ENCODE measurements at places on chromosomes 11 and 22.

- DNase-seq, result no peak
These were observed 204 bp downstream of the FADS2 start for GRCh38 chr11:61828379-61828628.

DNA sequence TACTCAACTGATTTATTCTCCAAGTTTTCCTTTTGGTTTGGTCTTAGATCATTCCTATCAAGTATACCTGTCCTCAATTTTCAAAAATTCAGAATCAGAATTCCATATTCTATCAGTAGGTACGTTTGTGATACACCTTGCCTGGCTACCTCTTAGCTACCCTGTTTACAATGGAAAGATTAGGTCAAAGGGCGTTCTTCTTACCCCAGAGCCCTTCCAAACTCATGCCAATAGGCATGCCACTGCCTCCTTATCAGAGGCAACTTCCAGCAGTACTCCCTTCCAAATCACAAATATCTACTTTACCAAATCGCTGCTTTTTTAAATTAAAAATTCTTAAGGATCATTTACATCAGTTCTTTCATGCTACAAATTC lies 1.0 kb downstream of the PATL1 start:
- DNase-seq, result no peak

DNA sequence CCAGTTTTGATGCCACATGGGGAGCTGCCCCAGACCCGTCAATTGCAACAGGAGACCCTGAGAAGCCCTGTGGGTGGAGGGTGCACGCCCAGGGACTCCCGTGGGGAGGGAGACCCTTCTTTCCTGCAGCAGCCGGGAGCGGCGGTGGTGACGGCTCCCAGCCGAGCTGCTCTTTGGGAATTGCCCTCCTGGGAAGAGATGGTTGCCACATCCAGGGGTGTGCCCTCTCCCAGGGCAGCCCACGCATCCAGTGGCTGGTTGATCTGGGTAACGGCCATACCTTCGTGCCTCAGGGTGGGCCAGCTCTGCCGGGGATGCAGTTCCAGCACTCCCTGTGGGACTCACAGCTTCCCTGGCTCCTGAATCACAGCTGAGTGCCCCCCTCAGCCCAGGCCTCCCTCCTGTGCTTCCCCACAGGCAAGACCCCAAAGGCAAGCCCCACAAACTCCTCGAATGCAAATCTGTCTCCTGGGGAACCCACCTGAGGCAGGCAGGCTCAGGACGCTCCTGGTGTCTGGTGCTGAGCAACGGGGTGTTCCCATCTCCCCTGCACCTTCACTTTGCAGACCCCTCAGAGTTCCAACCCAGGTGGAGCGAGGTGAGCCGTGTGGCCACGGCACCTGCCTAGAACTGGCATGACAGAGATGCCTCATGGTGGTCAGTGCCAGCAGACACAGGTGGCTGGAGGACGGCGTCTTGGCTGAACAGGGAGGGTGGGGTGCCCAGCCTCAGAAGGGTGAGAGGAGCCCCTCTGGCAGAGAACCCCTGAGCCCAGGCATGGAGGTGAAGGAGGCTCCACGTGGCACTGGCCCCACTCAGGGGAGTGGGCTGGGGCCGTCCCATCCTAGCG lies 1027.4 kb downstream of the BRD1 start:
- DNase-seq, result no peak

- no peak for DNase-seq
These were observed 55.9 kb downstream of the BTG4 start for GRCh38 chr11:111456086-111456858.

DNA sequence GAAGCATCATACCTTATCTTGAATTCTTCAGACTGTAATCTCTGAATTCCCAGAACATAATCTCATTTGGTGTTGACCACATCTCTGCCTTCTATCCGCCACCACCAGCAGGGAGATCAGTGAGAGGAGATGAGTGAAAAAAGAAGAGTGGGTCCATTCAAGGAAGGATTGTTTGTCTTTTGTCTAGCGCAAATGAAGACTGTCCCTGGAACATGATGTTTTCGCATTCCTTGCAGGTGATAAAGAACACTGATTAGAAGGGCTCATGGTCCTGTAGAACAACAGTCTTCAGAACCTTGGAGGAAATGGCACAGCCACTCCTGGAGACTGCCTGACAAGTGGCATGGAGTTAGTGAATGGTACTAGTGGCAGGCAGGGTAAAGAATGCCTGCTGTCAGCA lies 869.6 kb downstream of the JRKL start:
- no peak for DNase-seq

- no peak for DNase-seq
These were observed 38.7 kb upstream of the E2F8 start for GRCh38 chr11:19279451-19279850.

- no peak for DNase-seq
These were observed 506.1 kb downstream of the BRD1 start for GRCh38 chr22:49321477-49322055.

- DNase-seq, result no peak
These were observed 12.0 kb downstream of the PPIL2 start for GRCh38 chr22:21677606-21678443.

DNA sequence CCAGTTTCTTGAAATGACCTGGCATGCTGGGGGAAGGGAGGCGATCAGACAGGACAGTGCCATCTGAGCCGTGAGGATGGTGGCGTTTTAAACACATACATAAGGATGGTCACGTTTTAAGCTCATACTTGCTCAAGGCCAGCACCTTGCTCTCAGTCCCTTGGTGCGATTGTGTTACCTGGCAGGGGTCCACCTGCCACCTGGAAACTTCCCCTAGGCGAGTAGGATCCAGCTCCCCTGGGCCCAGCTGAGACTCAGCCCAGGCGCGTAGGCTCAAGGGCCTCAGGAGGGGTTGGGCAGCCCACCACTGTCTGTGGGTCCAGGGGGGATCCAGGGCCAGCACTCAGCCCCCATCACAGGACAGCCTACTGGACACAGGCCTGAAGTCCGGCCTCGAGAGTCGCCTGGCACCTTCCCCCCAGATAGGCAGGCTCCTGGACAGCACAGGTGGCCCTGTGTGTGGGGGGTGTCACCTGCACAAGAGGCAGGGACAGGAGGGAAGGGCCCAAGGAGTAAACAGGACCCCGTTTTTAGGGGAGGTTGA lies 185.8 kb downstream of the BRD1 start:
- DNase-seq, result no peak

GRCh38 chr11:122033193-122033592 lies 82.8 kb downstream of the BLID start:
- DNase-seq, result no peak

GRCh38 chr22:42648017-42648367 lies 1.2 kb downstream of the CYB5R3 start:
- DNase-seq, result no peak

DNA sequence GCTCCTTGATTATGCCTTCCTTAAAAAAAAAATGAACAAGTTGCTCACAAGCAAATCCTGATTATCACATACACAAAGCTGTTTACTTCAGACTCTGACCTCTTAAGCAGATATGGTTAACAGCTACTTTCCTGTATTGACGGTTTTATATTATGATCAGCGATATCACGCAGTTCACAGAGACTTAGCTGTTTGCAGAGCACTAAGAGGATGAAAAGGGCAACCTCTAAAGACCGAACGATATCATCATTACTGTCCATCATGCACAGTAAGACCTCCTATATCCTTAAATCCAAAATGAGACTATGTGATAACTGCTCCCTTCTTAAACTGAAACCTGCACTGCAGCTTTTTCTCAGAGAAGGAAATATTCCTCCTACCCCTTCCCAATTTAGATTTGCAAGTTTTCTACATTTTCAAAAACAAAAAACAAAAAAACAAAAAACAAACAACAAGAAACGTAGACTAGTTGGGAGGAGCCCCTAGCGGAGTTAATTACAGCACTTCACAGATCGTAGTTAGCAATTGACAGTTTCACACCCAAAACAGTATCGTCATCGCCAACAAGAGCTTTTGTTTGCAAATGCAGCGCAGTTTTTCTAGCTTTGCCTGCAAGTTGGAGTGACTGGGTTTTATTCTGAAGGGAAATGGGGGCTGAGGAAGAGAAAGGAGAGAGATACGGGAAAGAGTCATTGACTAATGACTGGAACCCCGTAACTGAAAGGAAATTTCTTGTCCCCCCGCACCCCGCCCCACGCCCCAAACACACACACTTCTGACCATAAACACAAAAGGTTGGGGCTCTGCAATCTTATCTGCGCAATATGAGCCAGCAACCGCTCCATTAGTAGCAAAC lies 1.2 kb downstream of the DDX6 start:
- no peak for DNase-seq

DNA sequence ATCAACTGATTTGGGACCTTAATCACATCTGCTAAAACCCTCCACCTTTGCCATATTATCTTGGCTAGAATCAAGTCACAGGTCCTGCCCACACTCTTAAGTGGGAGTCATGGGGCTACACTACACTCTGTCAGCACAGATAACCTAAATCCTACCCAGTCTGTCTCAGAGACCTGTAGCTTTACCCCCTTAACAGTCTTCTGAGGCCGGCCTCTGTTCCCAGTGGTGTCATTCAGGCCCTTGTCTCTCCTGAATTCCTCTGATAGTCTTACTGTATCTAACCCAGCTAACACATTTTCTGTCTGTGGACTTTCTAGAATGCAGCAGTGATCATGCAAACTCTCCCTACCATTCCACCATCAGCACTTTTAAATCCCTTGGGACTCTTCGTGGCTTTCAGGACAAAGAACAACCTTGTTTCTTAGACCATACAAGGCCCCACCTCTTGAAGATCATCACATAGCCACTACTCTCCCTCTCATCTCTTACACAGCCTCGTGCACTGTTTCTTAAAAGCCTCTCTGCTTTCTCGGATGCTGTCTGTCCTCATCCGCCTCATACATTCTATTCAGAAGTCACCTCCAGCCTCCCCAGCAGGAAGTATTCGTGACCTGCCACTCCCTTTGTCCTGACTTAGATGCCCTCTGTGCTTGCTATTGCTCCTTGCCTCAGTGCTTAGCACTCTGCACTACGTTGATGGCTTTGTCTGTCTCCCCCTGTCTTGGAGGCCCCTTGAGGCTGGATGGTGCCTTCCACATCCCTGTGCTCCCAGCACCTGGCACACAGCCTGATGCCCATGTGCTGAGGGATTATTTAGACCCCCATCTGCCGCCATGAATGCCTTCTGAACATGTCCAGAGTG lies 57.9 kb downstream of the PANX1 start:
- no peak for DNase-seq

GRCh38 chr11:128939591-128939990 lies 3.1 kb downstream of the TP53AIP1 start:
- DNase-seq, result no peak

- DNase-seq, result no peak
These were observed 51.0 kb upstream of the BARX2 start for GRCh38 chr11:129324533-129325175.

GRCh38 chr11:99343117-99343516 lies 322.4 kb downstream of the CNTN5 start:
- no peak for DNase-seq

DNA sequence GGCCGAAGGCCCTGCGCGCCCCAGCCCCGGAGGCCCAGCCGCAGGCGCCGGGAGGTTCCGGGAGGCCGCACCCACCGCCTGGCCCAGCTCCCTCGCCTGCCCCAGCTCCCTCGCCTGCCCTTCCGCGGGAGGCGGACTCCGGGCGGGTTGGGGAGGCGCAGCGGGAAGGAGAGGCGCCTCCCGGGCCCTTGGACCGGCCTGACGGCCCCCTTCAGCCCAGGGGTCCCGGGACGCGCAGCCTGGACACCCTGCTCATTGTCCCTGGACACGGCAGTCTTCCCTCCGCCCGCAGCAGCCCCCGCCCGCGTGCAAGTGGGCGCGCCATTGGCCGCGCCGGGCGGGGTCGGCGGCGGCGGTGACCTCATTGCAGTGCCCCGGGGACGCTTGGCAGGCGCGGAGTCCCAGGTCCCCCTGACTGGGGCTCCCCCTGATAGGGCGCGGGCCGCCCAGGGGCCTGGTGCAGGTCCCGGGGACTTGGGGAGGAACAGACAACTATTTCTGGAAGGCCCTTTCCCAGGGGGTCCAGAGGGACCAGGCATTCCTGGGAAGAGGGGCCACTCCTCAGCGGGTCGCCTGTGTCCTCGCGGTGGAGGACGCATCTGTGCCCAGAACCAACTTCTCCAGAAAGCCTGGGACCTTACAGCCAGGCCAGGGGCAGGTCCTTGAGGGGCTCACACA lies 501 bp downstream of the CD151 start:
- no peak for DNase-seq

DNA sequence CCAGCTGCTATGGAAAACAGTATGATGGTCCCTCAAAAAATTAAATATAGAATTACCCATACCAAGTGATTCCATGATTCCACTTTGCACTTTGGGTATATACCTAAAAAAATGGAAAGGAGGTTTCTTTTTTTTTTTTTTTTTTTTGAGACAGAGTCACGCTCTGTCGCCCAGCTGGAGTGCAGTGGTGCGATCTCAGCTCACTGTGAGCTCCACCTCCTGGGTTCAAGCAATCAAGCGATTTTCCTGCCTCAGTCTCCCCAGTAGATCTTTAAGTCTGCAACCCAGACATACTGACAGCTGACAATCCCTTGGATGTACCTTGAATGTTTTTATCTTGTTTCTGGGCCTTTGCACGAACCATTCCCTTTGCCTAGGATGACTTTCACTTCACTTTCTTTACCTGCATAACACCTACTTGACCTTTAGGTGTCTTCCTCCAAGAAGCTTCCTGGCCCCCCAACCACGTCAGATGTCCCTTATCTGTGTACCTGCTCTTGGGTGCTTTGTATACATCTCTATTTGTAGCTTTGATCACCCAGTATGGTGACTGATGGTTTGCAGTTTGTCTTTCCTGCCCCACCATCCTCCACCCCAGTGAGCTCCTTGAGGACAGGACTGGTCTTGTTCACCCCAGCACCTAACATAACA lies 11.6 kb downstream of the UCP3 start:
- DNase-seq, result peak; percentile 18

GRCh38 chr11:8313504-8314090 lies 49.9 kb upstream of the LMO1 start:
- DNase-seq, result no peak

GRCh38 chr11:128262463-128263345 lies 324.7 kb downstream of the ETS1 start:
- DNase-seq, result no peak

DNA sequence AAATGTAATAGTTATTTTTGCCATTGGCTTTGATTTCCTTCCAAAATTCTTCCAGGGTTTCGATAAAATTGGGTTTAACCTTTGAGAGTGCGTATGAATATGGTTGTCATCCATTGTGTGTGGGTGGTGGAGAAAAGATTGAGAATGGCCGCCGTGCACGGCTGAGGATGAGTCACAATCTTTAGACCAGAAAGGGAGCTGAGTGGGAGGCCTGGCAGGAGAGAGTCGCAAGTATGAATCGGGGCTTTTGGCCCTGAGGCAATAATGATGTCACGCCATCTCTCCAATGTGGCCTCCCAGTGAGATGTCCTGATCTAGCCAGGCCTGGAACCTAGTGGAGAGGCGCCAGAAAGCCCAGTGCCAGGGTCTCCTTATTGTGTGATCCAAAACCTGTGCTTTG lies 33.1 kb upstream of the SMPD1 start:
- DNase-seq, result peak; percentile 71

All from activated T-cell treated with anti-CD3 and anti-CD28 coated beads, Interleukin-2, amount 50 U/mL, for 48 hours (primary cell).